Sciatic nerve (tissue), 2 donors: ENCODE measurements at places on chromosomes 12 and 14. TPM values are rescaled to one million over a fixed set of nuclear protein-coding genes. Genes with fewer than 3 reads are reported as not detected.

Gene TAS2R9
- total RNA-seq, result not detected

Gene NR4A1
- 688 TPM for total RNA-seq

Gene MUCL1
- not detected for total RNA-seq

Gene EML5
- total RNA-seq, result 2.1 TPM

Gene CD69
- total RNA-seq, result 10.9 TPM

Gene LBHD2
- total RNA-seq, result not detected

Gene JAG2
- 24.9 TPM for total RNA-seq

Gene PPFIA2
- total RNA-seq, result 29.5 TPM

Gene PLEKHH1
- 6.1 TPM for total RNA-seq

Gene MGAT4C
- total RNA-seq, result 0.71 TPM

Gene DPY19L2
- total RNA-seq, result 28.3 TPM

Gene TBC1D30
- total RNA-seq, result 6.2 TPM

Gene AQP2
- not detected for total RNA-seq

Gene SLC2A14
- total RNA-seq, result 7.5 TPM

Gene PIANP
- 2.5 TPM for total RNA-seq

Gene KRT71
- total RNA-seq, result not detected

Gene LRP1-AS
- not detected for total RNA-seq

Gene SERPINA4
- not detected for total RNA-seq

Gene TM7SF3
- 58.9 TPM for total RNA-seq

Gene VASH1
- total RNA-seq, result 19.3 TPM

Gene GLS2
- total RNA-seq, result 0.98 TPM

Gene SLC38A4
- 0.31 TPM for total RNA-seq

Gene IRAK3
- 19.3 TPM for total RNA-seq

Gene LUM
- 206 TPM for total RNA-seq

Gene COCH
- 5.3 TPM for total RNA-seq

Gene TMEM132D
- total RNA-seq, result 0.18 TPM

Gene ZNF140
- total RNA-seq, result 17.6 TPM

Gene MDP1
- total RNA-seq, result 13.8 TPM

Gene RDH11
- 46.1 TPM for total RNA-seq

Gene ADAMTS20
- total RNA-seq, result not detected

Gene GUCY2C
- not detected for total RNA-seq

Gene GOLT1B
- total RNA-seq, result 26.6 TPM

Gene NFE2
- total RNA-seq, result 7.7 TPM

Gene NDUFB1
- 84.9 TPM for total RNA-seq

Gene MYF5
- total RNA-seq, result not detected

Gene PPP1R1A
- total RNA-seq, result 21.4 TPM

Gene HOXC5
- 5.6 TPM for total RNA-seq

Gene WBP11
- 63.8 TPM for total RNA-seq

Gene ADGRD1
- 224 TPM for total RNA-seq

Gene CREBL2
- total RNA-seq, result 67.9 TPM

Gene RAPGEF3
- total RNA-seq, result 73.4 TPM

Gene A2M
- total RNA-seq, result 942 TPM

Gene TRIM9
- total RNA-seq, result 5.4 TPM

Gene KLRK1
- 3.1 TPM for total RNA-seq

Gene RNF34
- 39.5 TPM for total RNA-seq

Gene AVPR1A
- total RNA-seq, result 3.9 TPM

Gene DIO2
- 2.4 TPM for total RNA-seq

Gene CCDC38
- total RNA-seq, result 0.40 TPM

Gene FBRSL1
- 43.7 TPM for total RNA-seq

Gene CISTR
- not detected for total RNA-seq

Gene PLA2G1B
- not detected for total RNA-seq

Gene SLC6A13
- 0.85 TPM for total RNA-seq

Gene TMEM229B
- 2.9 TPM for total RNA-seq

Gene RIPK3
- total RNA-seq, result 8.9 TPM

Gene KRT6C
- total RNA-seq, result not detected

Gene FZD10
- total RNA-seq, result 1.5 TPM
